ENCODE measurements at places on chromosomes 7 and 10. TPM values are rescaled to one million over a fixed set of nuclear protein-coding genes. Genes with fewer than 3 reads are reported as not detected.

DNA sequence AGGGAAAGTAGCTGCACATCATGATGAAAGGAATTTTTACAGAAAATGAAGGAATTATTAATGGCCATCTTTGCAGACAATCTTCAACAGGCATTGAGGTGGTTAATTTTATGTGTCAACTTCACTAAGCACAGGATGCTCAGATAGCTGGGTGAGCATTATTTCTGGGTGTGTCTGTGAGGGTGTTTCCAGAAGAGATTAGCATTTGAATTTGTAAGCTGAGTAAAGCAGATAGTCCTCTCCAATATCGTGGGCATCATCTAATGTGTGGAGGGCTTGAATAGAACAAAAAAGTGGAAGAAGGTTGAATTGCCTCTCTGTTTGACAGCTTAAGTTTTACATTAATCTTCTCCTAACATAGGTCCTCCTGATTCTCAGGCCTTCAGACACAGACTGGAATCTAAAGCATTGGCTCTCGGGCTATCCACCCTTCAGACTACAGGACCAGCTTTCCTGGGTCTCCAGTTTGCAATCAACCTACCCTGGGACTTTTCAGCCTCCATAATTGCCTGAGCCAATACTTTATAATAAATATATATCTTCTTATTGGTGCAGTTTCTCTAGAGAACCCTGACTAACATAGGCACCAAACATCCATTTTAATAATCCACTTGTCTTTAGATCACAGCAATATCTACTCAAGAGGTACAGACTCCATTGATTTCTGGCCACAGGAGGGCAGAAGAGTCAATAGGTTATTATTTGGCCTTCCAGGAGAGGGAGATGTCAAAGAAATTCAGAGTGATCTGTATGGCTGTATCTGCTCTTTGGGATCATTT lies 10.5 kb upstream of the CRPPA start:
- peak; percentile 31 for DNase-seq

The VWDE gene
- total RNA-seq = not detected

The ADAM8 gene
- 7.8 TPM for total RNA-seq

GRCh38 chr10:128863411-128863810 lies 603.6 kb upstream of the MGMT start:
- DNase-seq = no peak

DNA sequence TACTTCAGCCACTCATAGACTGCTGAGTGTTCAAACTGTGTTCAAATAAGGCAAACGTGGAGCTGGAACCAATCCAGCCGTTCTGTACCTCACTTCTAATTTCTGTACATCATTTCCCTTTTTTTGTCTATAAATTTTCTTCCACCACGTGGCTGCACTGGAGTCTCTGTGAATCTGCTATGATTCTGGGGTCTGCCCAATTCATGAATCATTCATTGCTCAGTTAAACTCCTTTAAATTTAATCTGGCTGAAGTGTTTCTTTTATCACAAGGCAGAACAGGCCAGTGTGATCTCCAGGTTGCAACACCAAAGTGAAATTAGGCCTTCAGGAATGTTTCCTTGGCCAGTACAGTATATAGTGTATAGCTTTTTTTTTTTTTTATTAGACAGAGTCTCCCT lies 53.5 kb downstream of the DNAJC12 start:
- DNase-seq = no peak

- peak; percentile 90 for DNase-seq
Measured at GRCh38 chr10:63671317-63671937, 150.2 kb downstream of the REEP3 start.

The GRM8 gene
- total RNA-seq = not detected

GRCh38 chr10:97593421-97593820 lies 3.9 kb downstream of the C10orf62 start:
- no peak for DNase-seq

DNA sequence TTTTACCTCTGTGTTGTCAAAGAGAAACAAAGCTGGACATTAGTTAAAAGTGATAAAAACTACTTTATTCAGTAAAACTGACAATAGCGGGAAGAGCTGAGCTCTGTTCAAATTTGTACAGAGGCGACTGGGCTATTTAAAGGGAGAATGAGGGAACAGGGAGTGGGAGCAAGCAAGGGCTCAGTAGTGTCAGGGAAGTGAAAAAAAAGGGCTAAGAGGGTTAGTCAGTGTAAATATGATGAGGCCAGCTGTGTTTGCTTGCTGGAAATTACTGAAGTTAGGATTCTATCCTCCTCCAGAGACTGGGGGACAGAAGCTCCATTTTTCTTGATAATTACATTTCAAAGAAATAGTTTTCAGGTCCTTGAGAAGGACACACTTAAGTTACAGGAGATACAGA lies 232.5 kb downstream of the SH2D4B start:
- no peak for DNase-seq

- DNase-seq = no peak
Measured at GRCh38 chr10:129513312-129513711, 46.3 kb downstream of the MGMT start.

GRCh38 chr10:14566498-14566897 lies 208.2 kb downstream of the FAM107B start:
- DNase-seq = no peak

The VAX1 gene
- total RNA-seq = not detected

DNA sequence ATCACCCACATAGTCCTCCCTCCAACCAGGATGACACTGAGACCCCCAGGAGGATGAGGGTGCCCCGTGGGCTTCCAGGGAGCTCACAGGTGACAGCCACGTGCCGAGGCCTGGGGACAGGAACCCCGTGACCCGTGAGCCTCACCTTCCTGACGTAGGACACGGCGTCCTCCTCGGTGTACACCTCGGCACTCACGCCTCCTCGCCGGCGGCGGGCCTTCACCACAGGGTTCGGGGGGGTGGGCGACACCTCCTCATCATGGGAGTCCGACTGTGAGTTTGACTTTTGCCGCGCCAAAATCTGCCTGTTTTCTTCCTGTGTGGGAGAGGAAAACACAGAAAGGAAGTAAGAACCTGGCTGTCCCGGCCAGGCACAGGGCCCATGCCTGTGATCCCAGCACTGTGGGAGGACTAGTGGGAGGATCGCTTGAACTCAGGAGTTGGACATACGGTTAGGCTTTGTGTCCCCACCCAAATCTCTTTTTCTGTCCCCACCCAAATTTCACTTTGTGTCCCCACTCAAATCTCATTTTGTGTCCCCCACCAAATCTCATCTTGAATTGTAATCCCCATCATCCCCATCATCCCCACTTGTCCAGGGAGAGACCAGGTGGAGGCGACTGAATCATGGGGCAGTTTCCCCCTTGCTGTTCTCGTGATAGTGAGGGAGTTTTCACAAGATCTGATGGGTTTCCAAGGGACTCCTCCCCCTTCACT lies 45.9 kb upstream of the DNAAF5 start:
- no peak for DNase-seq

DNA sequence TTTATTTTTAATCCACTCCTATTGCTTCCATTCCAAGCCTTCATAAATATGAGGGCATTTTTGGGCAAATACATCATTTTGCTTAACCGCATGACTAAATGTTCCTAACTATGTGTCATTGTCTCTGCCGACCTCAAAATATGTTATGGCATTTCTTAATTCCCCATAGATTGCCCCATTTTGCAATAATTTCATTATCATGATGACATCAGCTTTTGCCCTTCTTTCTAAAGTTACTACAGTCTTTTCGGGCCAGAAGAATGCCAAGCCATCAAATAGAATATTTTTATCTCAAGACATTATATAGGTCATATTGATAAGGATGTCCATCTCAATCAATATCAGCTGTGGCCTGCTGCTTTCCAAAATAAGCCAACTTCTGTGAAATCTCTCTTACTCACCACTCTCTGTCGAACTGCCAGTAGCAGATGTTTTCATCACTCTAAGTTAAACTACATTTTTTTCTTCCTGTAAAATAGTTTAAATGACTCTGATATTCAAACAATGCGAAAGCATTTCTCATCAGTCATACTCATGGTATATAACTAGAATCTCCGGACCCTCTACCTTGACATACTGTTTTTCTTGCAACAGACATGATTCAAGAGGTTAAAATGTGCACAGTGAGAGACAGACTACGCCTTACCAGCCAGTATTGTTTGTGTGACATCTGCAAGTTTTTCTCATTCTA lies 1254.6 kb upstream of the CELF2 start:
- peak; percentile 61 for DNase-seq

GRCh38 chr7:117112640-117113039 lies 159.3 kb downstream of the ST7 start:
- no peak for DNase-seq

- DNase-seq = peak; percentile 50
Measured at GRCh38 chr10:34908481-34908880, 93.4 kb upstream of the PARD3 start.

DNA sequence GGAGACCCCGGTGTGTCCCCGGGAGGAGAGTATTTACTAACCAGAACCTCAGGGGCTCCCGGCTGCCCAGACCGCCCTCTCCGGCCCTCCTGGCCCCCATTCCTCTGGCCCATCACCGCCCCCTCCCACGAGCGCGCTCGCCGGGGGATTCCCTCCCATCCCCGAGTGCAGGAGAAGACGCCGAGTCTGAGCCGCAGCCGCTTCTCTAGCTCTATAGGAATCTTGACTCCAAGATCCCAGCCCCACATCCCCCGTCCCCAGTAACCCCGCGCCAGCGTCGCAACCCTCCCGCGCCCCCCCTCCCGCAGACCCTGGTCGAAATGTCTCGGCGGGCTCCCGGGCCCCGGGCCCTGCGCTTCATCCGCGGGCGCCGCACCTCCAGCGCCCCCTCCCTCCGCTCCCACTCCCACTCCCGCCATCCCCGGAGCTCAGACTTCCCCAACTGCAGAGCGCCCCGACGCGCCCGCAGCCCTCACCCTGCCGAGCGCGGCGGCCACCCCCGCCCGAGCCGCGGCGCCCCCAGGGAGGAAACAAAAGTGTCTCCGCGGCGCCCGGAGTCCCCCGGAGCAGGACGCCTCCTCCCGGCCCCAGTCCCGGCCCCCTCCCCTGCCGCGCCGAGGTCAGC lies 541 bp downstream of the ELMO1 start:
- no peak for DNase-seq

The ACTL6B gene
- not detected for total RNA-seq

DNA sequence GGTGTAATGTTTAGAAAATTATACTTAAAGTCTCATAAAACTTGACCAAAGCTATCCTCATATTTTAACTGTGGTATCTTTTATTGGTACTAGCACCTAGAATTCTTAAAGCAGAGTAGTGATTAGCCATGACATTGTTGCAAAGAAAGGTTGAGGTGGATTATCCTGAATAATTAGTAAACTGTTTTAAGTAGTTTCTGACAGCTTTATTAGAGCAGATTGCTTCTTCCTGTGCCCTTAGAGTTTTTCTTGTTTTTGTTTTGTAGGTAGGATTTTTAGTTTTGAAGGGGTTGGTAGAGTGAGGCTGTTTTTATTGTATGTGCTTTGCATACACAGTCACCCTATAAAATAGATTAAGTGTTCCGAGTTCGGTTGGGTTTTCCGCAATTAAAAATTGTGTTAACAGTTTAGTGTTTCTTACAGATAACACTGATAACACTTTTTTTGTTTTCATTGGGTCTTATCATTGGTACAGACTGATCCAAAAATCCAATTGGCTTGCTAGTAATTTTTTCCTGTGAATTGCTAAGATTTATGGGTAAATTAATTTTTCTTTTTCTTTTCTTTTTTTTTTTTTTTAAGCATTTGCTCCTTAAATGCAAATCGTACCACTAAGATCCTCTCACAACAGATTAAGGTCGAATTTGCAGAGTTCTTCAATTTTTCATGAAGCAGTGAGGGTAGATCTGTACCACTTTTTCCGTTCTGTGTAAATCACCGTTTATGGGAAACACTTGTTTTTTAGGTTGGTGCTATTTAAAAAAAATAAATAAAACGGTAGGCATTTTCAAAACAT lies 2.1 kb upstream of the PBLD start:
- peak; percentile 70 for DNase-seq

The AOAH gene
- not detected for total RNA-seq

GRCh38 chr10:94353336-94353735 lies 9.4 kb downstream of the NOC3L start:
- DNase-seq = no peak

DNA sequence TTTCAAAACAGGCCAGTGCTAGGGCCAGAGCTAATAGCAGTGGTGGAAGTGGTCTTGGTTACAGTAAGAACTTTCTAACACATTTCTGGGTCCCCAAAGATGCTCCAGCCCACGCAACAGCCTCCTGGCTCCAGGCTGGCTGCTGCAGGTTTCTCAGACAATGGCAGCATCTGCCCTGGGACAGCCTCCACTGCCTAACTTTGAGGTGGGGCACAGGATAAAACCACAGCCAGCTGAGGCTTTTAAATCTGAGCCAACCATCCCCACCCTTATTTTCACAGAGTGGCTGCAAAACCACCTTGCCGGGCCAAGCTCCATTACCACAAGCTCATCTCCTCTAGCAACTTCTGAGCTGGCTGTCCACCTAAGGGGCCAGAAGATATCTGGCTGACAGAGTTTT lies 84.8 kb downstream of the FAM53B start:
- DNase-seq = no peak

- no peak for DNase-seq
Measured at GRCh38 chr10:43694526-43694925, 45.8 kb upstream of the ZNF32 start.

DNA sequence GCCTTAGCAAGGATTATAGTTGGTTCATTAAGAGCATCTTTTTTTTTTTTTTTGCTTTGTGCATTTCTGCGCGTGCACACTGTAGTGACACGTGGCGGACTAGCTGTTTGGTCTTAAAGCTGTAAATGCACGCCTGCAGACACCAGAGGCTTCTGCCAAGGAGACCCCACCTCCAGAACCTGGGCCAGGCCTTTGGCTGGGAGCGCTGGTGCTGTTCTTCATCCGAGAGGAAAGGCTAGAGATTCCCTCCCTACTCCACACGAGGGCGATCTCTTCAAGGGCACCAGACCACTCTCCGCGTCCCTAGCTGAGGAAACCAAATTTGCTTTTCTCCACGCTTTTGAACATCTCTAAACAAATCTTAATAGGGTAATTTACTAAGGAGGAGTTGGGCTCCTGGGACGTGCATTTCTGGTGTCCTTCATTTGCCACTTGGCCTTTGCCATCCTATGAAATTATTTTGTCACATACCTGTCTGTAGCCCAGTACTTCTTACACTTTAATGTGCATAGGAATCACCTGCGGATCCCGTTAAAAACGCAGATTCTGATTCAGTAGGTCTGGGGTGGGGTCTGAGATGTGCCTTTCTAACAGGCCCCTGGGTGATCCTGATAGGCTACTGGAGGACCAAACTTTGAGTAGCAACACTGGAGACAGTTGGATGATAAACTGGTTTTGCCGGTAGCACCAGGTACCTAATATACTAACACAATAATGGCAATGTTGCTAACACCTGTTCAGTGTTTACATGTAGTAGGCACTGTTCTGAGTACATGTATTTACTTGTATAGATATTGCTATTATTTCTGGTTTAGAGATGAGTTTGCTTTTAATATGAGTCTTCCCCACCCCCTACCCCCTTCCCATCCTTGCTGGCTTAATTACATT lies 1.3 kb upstream of the SLC26A5 start:
- DNase-seq = peak; percentile 40

The RALA gene
- total RNA-seq = 20.3 TPM

The IFIT1B gene
- not detected for total RNA-seq

GRCh38 chr10:104330168-104331110 lies 7.8 kb downstream of the ITPRIP start:
- DNase-seq = peak; percentile 99
